Hypothalamus (tissue), 51 donors: ENCODE measurements at places on chromosomes 4 and X.

DNA sequence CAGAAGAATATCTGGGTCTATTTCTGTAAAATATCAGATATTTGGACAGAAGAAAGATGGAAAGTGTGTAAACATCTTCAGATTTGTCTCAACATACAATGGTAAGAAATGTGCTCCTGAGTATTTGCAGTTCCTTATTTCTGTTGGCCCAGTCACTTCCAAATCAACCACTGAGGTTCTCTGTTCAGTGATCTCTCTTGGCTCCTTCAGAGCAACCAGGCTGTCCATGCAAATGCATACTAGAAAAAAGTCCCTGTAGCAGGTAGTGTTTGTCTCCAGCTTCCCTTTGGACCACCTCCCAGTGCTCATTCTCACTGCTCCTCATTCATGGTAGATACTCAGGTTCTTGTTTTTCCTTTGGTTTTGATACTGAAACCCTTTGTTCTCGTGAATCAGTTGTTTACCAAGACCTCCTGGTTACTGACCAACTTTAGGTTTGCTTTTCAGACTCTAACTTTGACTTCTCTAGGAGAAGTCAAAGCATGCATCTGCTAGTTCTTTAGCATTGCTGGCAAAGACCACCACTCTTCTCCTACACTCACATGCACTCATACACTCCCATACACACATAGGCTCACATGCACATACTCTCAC, 28.8 kb downstream of the ASIC5 start:
- no peak for DNase-seq

DNA sequence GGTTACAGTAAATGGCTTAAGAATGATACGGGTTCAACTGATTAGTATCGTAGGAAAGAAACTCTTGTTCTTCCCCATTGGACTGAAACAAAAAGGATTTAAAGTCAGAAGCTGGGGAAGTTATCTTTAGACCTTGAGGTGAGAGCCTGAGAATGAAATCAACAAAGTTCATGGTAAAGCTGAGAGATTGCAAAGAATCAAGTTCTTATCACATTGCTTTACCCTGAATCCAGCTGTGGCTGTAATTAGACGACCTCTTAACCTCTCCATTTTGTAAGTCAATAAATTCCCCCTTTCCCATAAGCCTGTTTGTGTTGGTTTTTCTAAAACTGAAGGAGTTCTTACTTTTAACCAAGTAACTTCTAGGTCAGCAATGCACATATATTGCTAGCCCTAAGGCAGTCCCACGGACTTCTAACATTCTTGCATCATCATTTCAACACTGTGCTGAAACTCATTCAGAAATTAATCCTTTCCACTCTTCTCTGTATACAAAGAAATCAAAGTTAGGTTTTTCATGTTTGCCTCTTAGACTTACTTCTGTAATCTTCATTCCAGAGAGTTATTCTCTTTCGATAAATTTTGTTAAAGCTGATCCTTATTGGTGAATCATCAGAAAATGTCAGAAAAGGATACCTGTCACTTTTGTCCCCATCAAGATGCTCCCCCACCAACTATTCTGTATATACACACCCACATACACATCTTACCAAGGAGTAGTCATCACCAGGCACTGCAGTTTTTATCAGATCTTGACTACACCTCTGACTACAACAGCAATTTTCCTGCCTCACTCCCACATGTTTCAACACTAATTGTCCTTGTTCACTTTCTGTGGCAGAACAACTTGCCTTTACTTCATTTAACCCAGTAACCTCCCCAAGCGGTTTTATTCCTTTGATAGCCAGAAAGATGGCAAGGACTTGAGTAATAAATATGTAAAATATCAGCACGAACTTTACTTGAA, 77.9 kb upstream of the STK26 start:
- no peak for DNase-seq

GRCh38 chr4:17265653-17266052, 246.2 kb downstream of the QDPR start:
- no peak for DNase-seq

DNA sequence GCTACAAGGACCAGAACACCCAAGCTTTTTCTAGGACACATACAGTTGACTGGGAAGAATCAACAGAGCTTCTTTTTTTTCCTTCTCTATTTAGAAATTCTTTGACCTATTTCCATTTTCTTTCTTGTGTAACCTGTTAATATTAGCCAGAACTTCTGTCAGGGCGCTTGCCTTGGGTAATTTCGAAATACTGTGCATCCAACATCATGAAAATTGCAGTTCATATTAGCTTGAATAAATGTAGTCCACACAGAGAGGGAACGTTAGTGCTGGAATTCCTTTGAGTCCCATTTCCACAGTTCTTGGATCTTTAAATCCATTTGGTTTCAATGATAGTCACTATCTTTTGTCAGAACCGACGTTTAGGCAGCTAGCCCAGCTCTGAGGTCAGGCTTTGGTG, 141.8 kb downstream of the MXRA5 start:
- DNase-seq, result no peak

DNA sequence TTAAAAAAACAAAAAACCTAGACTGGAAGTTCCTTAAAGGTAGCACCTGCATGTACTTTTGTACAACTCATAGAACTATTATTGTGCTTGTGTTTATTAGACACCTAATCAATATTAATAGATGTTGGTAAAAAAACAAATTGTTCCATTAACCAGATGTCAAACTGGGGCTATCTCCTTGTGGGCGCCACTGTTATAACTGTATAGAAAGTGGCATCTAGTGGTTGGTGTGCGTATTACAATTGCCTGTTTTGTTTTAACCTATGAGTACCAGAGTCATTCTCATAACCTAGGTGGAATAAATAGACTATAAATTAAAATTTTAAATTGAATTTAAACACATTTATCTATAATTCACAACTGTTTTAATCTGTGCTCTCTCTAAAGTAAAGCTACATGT, 97.4 kb downstream of the COL4A5 start:
- no peak for DNase-seq
